ENCODE measurements at places on chromosomes 7 and 10.

DNA sequence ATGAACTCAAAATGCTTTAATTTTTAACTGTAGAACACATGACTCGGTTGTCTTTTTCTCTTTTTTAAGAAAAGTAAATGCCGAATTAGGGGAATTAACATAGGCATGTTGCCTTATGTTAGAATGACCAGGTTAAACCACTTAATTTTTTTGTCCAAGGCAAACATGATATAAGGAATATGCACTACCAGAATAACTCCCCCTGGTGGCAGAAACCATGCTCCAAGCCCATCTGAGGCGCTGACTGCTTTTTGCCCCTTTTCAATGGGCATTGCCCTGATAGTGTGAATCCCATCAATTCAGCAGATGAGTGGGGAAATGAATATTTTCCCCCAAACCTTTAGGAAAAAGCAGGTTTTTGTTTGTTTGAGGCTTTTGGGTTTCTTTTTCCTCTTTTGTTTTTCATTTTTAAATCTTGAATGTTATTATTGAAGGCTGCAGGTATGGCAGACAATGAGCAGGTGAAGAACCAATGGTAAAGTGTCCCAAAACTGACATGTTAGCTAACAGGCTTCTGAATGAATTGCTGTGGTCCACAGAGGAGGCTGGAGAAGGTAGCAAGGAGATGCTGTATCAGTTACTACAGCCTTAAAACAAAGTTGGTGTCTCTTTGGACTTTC is 284.3 kb downstream of the SORCS3 start:
- DNase-seq: no peak

DNA sequence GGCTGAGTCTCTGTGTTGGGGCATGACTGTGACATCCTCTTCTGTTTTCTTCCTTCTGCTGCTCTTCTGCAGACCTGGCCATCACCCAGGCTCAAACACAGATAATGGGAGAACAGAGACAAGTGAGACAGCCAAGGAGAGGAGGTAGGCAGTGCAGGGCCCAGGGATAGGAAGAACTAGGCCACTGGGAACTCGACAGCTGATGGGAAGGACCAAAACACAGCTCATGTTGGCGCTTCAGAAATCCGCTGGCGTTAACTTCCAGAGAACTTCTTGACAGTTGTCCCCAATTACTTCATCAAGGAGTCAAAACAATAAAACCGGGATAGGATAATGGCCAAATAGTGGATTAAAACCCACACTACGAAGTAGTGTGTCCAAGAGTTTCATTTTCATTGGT is 97.0 kb upstream of the PALS2 start:
- DNase-seq: no peak

DNA sequence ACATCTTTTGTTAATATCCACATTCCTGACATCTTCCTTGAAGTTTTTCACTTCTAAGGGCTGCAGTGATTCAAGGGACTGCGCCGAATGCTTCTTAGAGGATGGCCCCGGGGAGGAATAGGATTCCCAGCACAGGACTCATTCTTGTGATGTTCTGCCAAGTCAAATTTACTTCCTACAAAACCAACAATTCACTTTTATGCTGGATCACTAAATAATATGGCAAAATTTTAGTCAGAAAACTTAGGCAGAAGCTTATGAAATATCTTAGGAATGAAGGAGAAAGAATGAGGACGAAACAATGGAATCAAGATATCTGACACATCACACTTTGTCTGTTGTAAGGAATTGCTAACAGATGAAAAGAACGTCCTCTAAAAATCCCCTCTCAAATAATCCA is 151.5 kb downstream of the JAZF1 start:
- no peak for DNase-seq

GRCh38 chr10:52220947-52221346 is 93.1 kb upstream of the DKK1 start:
- no peak for DNase-seq

- no peak for DNase-seq
Observed at GRCh38 chr10:86267286-86268195, 99.1 kb downstream of the GRID1 start.
